ENCODE measurements at places on chromosomes 12 and 14.

GRCh38 chr14:68566075-68566474 is 226.8 kb downstream of the ZFP36L1 start:
- DNase-seq, result no peak

DNA sequence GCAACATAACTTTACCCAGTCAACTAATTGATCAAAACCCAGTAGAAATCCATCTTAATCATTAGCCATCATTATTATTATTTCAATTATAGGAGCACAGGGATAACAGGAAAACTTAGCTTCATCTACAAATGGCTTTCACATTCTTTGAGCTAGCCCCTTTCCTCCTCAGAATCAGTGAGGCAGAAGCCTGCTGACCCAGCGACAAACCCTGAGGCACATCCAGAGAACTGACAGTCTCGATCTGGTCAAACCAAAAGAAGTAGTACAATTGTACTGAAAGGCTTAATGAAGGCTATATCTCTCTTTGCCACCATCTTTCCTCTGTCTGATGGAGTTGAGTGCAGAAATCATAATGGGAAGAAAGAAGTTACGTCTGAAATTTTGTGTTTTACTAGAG is 109.8 kb upstream of the ARID2 start:
- no peak for DNase-seq

DNA sequence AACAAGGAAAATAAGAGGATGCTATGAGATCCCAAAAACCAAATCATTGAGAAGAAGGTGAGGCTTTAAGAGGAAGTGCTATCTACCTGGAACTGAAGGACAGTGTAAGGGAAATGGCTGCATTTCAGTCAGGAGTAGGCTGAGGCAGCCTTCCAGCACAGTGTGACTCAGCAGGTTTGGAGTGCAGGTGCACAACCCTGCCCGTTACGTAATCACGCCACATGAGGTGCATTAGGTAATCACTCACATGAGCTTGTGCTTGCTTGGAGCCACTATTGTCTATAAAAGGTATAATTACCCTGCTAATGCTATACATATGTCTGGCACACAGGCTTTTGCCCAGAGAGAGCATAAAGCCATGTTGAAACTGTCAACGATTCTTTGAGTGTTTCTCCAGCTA is 74.9 kb downstream of the DIO2 start:
- no peak for DNase-seq

DNA sequence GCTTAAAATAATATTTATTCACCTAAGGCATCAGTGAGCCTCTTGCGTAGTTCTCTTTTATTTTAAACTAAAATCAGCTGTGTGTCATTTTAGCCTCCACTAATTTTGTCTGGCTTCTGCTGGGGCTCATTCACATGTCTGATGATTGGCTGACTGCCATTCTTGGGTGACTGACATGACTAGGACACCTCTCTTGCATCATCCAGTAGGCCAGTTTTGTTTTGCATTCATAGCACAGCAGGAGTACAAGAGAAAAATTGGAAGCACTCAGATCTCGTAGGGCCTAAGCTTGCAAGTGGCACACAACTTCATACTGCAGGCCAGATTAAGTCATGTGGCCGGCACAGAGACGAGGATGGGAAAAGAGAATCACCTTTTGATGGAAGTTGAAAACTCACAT is 1226.5 kb downstream of the GALC start:
- DNase-seq, result no peak

GRCh38 chr14:67417633-67418032 is 5.7 kb upstream of the PLEK2 start:
- no peak for DNase-seq

DNA sequence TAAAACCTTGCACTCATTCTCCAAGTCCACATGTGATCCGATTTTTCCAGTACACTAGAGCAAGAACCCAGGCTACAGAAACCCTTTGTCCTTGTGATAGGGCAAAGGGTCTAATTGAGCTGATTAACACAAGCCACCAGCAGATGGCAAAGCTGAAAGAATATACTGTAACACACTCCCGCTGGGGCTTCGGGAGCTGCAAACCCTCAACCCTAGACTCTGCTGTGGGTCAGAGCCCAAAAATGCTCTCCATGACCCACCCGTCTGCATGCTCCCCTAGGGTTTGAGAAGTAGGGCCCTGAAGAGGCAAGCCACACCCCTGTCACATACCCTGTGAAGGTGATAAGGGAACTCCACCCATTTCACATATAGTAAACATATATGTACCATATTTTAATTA is 33.6 kb upstream of the PCNX1 start:
- DNase-seq, result no peak

DNA sequence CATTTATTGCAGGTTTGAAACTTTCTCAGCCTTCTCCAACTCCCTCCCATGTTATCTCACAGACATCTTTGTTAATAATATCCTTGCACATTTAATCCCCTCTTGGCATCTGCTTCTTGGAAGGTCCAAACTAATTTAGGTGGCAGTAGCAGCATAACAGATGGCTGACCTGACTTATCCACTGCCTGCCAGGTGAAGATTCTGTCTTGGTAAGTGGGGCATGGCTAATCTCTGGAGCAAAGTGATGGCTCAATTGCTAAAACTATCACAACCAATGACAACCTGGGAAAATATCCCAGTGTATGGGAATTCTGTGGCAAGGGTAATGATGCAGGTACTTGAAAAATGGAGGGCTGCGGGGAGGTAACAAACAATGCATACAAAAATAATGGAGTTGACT is 58.2 kb upstream of the ALG10B start:
- DNase-seq, result no peak

GRCh38 chr12:16515666-16516065 is 90.3 kb downstream of the LMO3 start:
- no peak for DNase-seq

GRCh38 chr14:63933110-63933509 is 80.3 kb downstream of the SYNE2 start:
- no peak for DNase-seq
